ENCODE measurements at places on chromosomes 3 and 15.
A peak's percentile ranks its signal among the peaks of the same experiment; 100 is the strongest.

DNA sequence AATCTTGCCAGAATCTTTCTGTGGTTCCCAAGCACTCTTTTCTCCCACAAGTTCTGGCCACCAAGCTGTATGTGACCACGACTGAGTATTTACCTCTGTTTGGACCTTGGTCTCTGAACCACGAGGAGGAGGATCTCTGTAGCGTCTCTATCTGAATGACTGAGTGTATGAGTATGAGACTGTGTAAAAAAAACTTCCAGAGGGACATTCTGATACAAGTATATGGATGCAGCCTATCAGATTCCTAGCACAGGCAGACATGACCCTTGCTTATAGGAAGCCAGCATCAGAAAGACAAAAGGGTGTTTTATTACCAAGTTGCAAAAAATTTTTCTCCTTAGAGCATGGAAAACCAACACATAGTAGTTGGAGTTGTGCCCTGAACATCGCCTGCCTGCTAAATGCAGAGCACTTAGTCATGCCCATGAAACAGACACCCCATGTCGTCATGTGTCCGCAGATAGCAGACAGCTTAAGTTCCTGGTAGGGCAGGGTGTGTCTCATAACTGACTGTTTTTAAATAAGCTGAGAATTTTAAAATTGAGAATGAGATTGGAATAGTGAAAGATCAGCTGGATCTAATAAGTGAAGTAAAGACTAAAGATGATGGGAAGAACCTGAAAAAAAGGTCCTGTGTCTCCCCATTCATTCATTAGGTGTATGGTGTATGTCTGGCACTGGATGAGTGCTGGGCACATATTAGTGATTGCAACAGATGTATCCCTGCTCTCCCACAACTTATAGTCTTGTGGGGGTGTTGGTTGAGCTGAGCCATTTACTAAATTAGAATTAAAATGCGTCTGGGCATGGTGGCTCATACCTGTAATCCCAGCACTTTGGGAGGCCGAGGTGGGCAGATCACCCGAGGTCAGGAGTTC lies 30.9 kb downstream of the DAG1 start:
- DNase-seq, result peak; percentile 19

DNA sequence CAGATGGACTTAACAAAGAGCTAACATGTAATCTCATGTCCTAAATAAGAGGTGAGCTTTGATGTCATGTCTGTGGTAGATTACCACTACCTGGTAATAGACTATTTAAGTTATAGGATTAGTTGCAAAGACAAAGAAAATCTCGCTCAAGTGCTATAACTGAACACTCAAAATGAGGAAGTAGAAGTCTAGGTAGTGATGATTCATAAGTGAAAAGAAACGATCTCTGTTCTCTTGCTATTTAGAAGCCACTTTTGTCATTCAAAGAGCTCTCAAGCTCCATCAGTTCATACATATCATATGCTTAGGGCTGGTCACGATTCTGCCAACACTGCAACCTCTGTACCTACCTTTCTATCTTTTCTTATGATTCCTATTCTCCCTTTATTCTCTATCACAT lies 110.9 kb downstream of the EDEM1 start:
- DNase-seq, result no peak

DNA sequence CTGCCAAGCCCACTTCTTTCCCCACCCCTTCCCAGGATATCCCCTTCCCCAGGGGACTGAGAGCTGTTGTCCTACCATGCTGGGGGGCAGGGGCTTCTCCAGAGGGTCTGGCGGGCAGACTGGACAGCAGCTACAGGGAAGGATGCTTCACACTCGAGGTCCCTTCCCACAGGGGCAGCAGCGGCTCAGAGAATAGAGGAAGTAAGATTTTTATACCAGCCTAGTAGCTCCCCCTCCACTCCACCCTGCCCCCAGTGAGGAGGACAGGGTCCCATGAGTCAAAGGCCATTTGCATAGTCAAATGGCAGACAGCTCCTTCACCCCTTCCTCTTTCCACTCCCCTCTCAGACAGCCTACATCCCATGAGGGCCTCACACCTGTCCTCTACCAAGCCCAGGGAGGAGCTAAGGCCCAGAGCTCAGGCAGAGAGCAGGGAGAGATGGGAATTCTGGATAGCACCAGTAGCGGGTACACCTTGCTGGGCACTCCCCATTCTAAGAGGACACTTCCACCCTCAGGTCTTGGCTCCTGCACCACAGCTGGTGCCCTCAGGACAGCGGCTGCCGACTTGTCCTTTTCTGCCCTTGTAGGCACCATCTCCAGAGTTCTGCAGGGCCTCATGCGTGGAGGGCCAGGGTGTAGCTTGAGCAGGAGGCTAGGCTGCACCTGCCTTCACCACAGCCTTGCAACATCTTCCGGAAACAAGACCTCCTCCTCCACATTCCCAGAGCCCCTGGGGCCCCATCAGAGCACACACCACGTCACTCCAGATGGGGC lies at the start of gene TLR9:
TSS of gene TLR9 (minus strand) at position 194 of the 777 bp plus-strand sequence. CDS start at position 78, 116 bp downstream.
- peak; percentile 95 for DNase-seq

DNA sequence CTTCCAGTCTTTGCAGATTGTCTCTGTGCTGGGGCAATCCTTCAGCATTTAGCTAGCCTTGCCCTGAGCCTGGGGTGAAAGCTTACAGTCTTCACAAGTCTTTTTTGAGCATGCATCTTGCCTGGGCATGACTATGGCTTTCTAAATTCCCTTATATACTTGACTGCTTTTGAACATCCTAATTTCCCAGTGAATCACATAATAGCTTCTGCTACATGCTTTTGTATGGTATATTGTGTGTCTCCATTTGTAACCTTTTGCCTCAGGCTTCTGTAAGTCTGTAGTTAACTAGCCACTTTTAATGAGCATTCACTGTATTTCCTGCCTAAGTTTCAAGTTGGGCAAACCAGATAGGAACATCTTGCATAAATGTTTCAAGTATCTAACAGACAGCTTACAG lies 76.8 kb downstream of the CHCHD4 start:
- DNase-seq, result no peak

DNA sequence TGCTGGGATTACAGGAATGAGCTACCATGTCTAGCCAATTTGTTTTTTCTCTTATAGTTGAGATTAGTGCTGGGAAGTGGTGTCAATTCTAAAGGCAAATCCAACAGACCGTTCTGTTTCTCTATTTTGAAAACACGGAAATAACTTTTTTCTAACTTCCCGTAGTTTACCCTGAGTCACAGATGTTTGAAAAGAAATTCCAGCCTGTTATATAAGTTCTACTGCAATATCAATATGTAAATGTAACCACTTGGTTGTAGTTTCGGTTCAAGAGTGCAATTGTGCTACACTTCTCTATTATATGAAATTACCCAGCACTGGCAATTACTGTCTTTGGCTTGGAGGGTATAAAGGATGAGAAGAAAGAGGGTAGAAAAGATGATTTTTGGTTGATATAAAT lies 22.3 kb upstream of the GNB4 start:
- peak; percentile 23 for DNase-seq

DNA sequence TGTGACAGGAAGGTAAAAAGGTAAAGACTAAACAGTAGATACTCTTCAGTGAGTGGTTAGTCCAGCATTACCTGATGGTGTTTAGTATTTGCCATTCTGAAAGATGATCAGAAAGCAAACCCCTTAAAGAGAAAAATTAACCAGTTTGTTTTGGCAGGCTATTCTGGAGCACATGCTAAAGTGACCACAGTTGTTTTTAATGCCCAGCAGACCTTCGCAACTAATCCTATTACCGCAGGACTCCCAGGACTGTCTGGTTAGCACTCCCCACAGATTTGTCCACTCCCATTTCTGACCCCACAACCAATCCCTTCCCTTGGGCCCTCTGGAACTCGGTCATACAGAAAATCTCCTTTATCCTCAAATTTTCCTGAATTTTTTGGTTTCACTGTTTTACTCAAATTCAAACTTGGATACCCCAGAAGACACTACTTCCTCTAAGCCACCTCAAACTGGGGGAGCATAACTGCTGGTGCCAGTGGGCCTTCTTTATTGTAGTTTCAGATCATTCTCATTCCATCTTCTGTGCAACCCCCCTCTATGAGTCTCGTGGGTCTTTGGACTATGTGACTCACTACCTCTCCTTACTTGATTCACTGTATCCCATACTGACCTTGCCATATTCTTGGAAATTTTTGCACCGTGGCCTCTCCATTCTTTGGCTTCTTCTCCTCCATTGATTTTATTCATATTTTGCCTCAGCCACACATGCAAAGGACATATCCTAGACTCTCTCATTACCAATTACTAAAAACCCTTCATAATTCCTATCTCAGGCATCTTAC lies 104.4 kb downstream of the RBMS3 start:
- no peak for DNase-seq

- no peak for DNase-seq
These were observed 620.3 kb upstream of the AGTR1 start for GRCh38 chr3:148077318-148077923.

DNA sequence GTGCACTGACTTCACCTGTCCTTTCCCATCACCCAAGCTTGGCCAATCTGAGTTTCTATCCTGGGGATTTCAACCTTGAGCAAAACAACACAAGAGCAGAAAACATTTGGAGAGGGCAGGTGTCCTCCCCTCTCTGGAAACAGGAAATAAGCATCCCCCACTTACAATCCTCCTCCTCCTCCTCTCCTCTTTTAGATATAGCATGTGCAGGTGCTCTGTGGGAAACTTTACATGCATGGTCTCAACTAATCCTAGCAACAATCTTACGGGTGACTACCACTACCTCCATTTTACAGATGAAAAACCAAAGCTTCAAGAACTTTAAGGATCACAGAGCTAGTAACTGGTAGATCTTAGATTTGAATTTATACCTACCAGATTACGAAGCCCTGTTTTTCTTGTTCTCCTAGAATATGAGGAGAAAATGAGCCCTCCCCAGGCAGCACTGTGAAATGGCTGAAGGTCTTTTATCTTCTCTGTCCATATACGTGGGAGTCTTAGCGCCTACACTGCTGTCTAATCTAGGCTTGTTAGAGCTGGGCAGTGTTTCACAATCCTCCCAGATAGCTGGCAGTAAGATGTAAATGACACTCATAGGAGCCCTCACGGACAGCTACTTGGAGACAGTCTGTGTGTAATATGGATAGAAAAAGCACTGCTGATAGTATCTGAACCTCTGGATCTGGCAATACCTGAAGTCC lies 301.2 kb upstream of the PROK2 start:
- DNase-seq, result peak; percentile 74

- DNase-seq, result no peak
These were observed 115.9 kb upstream of the ST8SIA2 start for GRCh38 chr15:92277776-92278175.

- no peak for DNase-seq
These were observed 111.6 kb downstream of the TPRA1 start for GRCh38 chr3:127478922-127479321.

GRCh38 chr3:48180531-48181253 lies 7.5 kb downstream of the CDC25A start:
- no peak for DNase-seq

DNA sequence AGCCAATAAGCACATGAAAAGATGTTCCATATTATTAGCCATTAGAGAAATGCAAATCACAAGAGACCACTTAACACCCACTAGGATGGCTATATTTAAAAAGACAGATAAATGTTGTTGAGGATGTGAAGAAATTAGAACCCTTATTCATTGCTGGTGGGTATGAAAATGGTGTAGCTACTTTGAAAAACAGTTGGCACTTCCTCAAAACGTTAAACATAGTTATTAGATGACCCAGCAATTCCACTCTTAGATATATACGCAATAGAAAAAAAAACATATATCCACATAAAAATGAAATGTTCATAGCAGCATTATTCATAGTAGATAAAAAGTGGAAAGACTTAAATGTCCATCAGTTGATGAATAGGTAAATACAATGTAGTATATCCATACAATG lies 47.1 kb upstream of the TERB2 start:
- no peak for DNase-seq

DNA sequence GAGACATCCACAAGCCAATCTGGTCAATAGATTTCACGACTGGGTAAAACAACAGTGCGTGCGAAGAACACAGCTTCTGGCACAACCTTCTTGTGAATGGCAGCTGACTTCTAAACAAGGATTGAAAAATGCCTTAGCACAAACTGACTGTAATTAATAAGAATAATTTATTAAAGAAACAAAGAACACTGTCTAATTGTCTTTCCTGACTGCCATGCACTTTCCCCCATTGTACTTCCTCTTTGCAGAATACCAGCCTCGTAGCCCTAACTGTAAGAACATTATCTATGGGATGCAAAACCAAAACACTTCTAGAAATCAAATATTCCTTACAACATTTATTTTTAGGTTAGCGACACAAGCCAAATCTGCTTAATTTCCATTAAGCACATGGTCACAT lies 6.5 kb downstream of the FOXP1 start:
- DNase-seq, result peak; percentile 30

DNA sequence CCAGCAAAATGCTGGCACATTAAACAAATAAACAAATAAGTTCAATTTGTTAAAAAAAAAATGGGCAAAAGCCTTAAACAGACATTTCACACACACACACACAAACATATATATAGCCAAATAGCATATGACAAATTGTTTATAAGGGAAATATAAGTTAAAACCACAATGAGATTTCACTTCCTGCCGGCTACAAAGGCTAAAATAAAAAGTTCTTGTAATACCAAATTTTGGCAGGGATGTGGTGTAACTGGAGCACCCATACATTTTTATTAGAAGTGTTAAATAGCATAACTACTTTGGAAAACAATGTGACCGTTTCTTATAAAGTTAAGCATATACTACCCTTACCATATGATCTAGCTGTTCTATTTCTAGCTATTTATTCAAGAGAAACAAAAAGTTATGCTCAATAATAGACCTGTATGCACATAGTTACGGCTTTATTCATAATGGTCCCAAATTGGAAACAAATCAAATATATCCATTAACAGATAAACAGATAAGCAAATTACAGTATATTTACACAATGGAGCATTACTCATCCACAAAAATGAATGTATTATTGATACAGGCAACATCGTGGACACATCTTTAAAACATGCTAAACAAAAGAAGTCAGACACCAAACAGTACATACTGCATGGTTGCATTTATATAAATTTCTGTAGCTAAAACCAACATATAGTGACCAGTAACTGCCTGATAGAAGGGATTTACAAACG lies 93.9 kb downstream of the EOMES start:
- DNase-seq, result no peak

- no peak for DNase-seq
These were observed 61.1 kb downstream of the ST3GAL6 start for GRCh38 chr3:98824256-98824655.

DNA sequence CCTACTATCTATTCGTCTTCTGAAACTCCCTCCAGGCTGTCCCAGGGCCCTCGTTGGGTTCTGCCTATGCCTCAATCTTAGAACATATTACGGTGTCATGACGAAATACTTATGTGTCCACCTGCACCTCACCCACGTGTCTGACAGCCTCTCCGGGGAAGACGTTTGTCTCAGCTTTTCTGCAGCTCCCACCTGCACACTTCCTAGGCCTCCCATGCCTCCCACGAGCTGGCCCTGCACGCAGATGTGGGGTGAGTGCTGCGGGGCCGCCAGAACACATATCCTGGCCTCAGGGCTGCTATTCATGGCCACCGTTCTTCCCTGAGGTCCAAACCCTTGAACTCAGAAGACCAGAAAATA lies 7.1 kb upstream of the MUSTN1 start:
- DNase-seq, result no peak
